ENCODE measurements at places on chromosomes 12 and 14.

DNA sequence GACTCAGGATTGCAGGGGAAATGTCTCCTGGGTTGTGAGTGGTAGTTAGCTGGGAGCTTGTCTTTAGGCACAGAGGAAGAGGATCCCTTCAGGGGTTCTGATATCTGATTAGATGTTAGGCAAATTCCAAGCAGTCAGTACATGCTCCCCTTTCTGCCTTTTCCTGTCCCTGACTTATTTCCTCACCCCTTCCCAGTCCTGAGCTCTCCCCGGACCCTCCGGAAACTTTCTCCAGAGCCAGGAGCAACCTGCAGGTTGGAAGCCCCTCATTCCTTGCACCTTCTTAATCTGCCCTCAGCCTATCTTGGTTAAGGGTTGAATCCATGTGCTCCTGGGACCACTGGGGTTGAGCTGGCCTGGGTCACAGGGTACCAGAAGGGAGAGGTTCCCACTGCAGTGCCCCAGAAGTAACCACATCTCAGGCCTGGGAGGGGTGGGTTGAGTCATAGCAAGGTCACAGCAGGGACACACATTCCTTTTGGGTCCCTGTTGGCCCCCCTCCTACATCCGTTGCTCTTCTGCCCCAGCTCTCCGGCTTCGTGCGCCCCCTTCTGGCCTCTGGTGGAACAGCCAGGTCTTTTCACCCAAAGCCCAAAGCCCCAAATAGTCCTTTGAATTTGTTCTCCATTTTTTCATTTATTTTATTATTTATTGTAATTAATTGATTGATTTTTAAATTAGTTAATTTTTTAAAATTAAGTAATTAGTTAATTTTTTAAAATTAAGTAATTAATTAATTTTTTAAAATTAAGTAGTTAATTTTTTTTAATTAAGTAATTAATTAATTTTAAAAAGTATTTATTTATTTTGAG, 1.8 kb downstream of the IGFBP6 start:
- peak; percentile 90 for DNase-seq

GRCh38 chr12:100165356-100165755, 22.7 kb upstream of the BLTP3B start:
- DNase-seq, result no peak

- no peak for DNase-seq
Measured at GRCh38 chr14:99117671-99118045, 154.3 kb downstream of the BCL11B start.

DNA sequence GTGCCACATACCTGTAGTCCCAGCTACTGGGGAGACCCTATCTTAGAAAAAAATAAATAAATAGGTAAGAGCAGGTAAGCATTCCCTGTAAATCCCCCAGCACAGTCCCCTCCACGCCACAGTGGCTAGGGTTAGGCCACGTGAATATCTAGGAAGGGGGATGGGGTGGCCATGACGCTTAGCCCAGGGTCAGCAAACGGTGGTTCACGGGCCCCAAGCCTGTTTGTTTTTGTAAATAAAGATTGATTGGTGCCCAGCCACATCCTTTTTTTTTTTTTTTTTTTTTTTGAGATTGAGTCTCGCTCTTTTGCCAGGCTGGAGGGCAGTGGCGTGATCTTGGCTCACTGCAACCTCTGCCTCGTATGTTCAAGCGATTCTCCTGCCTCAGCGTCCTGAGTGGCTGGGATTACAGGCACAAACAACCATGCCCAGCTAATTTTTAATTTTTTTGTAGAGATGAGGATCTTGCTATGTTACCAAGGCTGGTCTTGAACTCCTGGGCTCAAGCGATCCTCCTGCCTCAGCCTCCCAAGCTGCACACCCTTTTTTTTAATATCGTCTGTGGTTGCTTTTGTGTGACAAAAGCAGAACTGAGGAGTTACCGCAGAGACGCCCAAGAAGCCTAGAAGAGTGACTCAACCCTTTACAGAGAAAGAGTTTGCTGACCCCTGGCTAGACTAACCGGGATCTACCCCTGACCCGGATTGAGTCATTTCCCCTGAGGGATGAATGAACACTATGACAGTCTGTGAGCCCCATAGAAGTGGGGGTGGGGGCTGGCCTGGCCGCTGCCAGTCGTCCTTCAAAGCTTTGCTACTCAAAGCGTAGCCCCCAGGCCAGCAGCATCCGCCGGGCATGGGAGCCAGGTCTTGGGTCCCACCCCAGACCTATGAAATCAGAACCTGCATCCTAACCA, 113.7 kb upstream of the NCOR2 start:
- peak; percentile 30 for DNase-seq

- DNase-seq, result no peak
Measured at GRCh38 chr12:51320311-51320694, 3.7 kb downstream of the BIN2 start.

- no peak for DNase-seq
Measured at GRCh38 chr14:30443368-30444007, 115.5 kb upstream of the G2E3 start.

- peak; percentile 68 for DNase-seq
Measured at GRCh38 chr14:77133720-77134338, 7.8 kb downstream of the ZDHHC22 start.

- no peak for DNase-seq
Measured at GRCh38 chr14:105917933-105918436, 391.6 kb downstream of the TMEM121 start.

DNA sequence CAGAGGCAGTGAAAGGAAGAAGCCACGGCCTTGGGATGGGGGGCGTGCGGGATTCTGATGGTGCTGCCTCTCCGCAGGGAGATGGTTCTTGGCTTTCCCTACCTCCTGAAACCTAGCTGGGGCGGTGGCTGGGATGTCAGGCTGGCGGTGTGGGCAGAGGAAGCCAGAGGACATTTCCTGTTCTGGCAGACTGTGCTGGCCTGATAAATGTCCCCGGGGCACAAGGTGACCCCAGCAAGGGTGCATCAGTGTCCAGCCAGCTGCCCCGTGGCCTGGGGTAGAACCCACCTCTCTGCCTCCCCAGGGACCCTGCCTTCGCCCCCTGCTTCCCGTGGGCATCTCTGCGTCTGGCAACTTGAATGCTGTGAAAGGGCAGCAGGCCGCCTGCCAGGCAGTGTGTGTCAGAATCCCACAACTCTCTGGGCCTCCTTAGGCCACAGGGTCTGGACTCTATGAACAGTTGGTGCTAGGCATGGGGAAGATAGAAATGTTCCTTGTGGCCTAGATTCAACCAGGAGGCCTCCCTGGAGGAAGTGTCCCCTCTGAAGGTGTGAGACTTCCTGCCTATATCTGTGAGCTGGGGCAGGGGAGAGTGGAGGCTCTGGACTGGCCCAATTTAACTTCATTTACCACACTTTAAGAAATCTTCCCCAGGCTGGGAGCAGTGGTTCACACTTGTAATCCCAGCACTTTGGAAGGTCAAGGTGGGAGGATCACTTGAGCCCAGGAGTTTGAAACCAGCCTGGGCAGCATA, 4.9 kb downstream of the SH2B3 start:
- no peak for DNase-seq

DNA sequence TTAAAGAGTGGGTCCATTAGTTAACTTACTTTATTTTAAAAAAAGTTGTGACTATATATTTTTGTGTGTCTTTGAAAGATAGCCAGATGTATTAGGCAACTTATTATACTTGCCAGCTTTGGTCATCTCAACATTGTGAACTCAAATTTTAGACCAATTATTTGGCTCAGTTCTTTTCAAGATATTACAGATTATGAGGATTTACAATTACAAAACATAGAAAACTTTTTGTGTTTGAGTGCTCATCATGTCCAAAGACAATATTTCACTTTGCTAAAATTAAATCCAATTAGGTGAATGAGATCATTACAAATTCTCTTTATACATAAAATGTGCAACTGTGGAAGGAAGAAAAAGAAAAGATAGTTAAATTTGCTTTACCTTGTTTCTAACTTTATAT, 18.3 kb upstream of the PDE3A start:
- no peak for DNase-seq

- no peak for DNase-seq
Measured at GRCh38 chr14:89678768-89679167, 261.7 kb upstream of the FOXN3 start.

DNA sequence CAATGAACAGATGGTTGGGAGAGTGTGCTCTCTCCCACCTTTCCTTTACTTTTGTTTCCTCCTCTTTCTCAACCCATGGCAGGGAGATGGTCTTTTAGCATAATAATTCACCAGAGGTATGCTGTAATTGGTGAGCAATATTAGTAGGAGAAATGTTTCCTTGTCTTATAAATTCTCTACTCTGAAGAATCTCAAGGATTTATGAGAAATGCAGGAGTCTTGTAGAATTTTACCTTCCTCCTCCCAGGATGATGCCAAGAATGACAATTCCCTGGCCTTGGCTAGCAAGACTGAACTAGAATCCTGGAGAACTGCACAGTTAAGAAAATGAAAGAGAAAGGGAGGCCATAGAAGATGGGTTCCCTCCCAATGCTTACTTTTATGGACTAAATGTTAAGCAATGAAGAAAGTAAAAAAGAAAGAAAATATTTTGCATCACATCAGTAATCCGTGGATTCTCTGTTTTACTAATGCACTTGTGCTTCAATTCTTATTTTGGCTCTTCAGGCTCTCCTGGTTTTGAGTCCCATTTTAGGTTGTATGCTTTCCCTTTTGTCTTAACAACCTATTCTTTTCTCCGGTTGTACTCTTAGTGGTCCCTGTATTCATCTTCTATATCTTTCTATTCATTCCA, 192.9 kb upstream of the GARIN6 start:
- DNase-seq, result no peak

GRCh38 chr14:99467336-99468078, 13.2 kb downstream of the SETD3 start:
- DNase-seq, result no peak

GRCh38 chr14:77033622-77034589, 5.4 kb upstream of the IRF2BPL start:
- DNase-seq, result peak; percentile 87

DNA sequence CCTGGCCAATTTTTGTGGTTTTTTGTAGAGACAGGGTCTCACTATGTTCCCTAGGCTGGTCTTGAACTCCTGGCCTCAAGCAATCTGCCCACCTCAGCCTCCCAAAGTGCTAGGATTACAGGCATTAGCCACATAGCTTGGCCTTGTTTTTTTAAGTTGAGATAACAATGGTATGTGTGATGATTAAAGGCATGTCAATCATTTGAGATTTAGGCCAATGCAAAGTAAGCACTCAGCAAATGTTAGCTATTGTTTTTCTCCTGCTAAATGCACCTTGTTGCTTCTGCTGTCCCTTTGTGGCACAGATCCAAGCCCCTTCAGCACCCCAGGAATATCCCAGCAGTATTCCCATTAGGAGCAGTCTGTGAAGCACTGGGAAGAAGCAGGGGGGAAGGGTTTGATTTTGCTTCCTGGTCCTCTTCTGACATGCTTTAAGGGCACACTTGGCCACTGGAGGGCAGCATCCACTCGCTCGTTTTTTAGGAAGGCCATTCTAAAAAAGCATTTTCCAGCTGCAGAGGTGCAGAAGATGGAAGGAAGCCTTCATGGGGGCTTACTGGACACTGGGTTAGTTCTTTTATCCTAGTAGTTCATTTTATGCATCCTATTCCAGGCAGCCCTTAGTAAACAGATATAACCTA, 70.2 kb upstream of the ZFP36L1 start:
- DNase-seq, result peak; percentile 70

DNA sequence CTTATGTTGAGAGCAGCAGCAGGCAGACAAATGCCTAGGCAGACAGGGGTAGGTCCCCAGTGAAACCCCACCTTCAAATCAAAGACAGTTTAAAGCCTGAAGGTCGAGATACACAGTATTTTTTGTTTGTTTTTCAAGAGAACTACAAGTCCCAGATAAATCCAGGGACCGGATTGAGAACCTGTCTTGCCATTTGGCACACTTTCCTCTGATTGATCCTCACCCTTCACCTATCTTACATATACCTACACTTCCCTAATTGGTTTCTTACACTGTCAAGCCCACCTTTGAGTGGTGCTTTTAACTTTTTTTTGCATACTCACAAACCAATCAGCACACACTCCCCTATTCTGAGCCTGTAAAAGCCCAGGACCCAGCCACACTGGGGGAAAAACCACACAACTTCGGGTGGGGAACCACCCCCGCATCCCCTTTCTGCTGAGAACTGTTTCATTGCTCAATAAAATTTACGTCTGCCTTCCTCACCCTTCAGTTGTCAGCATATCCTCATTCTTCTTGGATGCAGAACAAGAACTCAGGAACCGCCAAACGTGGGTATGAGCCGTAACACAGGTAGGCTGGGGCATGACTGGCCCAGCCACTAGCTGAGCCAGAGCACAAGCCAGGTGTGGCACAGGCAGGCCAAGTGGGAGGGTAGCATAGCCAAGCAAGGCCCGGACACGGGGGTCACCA, 11.1 kb downstream of the DICER1 start:
- DNase-seq, result no peak

DNA sequence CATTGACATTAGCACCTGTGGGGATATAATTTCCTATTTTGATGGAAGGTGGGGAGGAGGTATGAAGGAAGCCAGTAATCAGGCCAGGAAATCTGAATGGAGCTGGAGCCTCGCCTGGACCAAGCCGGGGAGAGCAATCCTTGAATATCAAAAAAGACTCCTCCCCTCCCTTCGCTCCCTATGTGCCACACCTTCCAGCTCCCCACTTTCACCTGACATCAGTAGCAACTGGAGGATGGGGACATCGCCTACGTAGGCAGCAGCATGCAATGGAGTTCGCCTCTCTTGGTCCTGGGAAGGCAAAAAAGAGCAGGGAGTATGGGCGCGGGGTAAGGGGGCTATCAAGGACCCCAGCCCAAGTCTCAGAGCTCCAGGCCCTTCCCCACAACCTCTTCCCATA, 1.1 kb downstream of the ANKRD52 start:
- no peak for DNase-seq

- DNase-seq, result no peak
Measured at GRCh38 chr12:113325916-113326315, 9.0 kb downstream of the SLC8B1 start.

DNA sequence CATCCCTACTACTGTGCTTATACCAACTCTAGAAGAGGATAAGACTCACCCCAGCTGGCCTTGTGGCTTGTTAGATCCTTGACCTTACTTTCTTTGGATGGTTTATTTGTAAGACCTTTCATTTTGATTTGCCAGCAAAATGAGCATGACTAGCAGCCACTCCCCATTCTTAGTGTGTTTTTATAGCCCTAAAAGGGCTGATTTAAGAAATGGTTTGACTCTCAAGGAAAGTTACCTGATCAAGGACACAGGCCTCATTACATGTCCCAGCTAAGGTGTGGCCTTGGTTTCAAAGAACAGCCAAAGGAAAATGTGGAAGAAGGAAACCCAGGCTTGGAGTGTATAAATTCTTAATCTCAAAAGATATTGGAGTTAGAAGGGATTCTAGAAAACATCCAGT, 41.4 kb downstream of the SLC17A8 start:
- DNase-seq, result no peak

DNA sequence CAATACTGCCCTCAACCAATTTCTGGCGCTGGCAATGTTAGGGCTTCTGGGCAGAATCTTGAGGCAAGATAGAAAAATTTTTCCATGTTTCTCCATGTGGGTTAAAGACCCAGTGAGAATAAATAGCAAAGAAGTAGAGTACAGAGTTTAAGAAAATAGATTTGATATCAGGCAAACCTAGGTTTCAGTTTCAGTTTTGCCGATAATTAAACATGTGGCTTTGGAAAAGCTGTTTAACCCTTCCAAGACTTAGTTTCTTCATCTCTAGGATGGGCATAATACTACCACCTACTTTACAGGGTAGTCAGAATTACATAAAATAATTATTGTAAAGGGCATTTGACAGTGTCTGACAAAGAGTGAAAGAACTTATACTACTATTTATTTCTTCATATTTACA, 360.4 kb downstream of the PCNX1 start:
- DNase-seq, result no peak

Measured in stimulated activated CD4-positive, alpha-beta T cell treated with anti-CD3 and anti-CD28 coated beads, Interleukin-1b, Interleukin-23, amount 100 ng/mL, for 48 hours (primary cell).